ENCODE measurements at places on chromosomes 1 and 21.

DNA sequence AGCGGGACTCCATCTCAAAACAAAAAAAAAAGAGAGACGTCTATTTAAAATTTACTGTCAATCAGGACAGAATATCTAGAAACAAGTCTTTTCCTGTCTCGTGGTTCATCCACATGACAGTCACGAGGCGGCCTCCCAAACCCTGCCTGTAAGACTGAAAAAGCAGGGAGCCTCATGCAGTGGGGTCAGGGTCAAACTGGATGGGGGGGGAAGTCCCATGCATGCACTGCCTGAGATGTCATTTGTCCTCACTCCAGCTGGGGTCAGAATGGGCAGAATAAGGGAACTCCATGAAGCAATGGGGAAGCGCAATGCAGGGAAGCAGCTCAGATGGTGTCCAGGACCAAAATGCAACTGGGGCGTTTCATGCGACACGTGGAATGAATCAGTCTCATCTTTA lies 85.5 kb downstream of the PIK3CD start:
- no peak for DNase-seq

DNA sequence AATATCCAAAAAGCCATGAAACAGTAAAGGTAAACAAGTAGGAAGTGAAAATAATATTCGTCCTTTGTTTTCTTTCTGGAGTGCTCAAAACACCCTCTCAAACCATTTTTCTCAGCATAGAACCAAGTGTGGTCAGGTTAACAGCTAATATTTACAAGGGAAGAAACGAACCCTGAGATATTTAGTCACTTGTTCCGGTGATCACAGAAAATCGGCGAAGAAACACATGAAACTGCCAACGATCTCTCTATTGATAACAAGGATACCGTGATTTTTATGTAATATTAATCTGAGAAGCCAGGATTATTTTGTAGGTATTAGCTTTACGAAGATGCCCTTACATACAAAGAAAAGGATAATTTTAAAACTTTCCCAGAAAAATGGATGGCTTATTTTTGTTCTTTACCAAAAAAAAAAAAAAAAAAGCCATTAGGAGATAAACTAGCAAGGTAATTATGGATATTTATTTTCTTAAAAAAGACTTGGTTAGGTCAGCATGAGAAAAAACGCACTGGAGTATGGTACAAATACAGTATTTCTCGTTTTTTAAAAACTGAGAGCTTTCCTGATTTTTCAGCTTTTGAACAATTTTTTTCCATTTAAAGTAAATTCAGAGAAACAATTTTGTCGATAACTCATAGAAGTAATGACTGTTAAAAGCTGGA lies 107.3 kb upstream of the HNRNPU start:
- DNase-seq: no peak

- DNase-seq: no peak
Measured at GRCh38 chr1:42143896-42144710, 9.1 kb upstream of the GUCA2B start.

DNA sequence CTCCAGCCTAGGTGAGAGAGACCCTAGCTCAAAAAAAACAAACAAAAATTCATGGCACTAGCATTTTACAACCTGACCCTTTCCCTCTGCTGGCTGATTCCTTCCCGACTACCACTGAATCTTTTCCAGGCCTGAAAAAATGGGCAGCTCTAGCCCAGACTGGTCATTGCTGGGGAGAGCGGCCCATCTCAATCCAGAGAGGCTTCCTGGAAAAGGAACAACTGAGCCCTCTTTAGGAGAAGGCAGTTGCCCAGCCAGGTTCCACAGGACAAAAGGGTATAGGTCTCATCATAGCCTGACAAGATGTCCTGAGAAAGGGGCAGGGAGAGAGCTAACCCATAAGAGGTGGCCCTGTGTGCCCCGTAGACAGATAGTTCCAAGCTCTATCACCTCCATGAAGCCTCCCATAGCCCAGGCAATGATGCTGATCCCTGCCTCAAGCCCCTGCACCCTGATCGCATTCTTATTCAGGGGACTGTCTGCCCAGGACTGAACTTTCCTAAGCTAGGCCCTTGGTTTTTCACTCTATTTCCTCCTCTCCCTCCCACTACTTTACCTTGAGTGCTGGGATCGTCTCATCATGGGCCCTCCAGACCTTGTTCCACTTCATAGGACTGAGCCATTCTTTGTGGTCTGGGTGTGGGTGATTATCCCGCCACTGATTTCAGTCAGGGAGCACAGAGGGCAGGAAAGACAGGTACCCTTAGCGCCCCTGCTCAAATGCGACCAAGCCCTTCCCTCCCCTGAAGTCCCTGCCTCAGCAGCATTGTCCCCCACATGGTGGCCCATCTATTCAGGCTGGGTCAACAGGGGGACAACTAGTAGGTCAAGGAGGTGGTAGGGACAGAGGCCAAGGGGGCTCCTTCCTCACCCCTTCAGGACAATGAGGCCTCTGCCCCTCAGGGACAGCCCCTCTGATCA lies 18.2 kb downstream of the RHBG start:
- DNase-seq: no peak

DNA sequence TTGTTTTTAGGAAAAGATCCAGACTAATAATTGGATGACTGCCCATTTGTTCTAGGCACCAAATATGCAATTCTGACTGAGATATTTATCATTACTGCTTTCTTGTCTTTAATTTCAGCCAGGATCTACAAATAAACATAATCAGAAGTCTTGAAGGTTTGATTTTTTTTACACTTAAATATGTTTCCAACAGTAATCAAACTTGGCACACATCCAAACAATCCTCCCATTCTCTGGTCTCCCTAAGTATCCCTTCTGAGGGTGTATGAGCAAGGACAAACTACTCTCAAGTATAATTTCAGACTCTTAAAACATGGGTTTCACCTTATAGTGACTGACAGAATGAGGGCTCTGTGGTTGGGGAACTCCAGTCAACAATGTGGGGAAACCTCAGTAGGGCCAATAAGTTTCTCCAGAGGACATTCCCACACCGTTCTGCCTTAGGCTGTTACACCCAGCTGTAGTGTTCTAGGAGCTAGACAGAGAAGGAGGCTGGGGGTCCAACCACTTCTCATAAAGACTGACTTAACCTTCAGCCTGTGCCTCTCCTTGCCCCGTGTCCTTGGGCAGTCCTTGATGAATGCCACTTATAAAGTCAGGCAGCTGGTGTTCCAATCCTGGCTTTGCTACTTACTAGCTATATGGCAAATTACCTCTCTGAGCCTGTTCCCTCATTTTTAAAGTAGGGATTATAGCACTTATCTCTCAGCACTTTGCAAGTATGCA lies 1.5 kb upstream of the PALMD start:
- no peak for DNase-seq

GRCh38 chr1:235023711-235024439 lies 104.8 kb downstream of the TOMM20 start:
- no peak for DNase-seq

- DNase-seq: no peak
Measured at GRCh38 chr1:9822897-9823692, 670 bp downstream of the CLSTN1 start.

- peak; percentile 82 for DNase-seq
Measured at GRCh38 chr1:202130816-202131522, 8.3 kb downstream of the GPR37L1 start.

DNA sequence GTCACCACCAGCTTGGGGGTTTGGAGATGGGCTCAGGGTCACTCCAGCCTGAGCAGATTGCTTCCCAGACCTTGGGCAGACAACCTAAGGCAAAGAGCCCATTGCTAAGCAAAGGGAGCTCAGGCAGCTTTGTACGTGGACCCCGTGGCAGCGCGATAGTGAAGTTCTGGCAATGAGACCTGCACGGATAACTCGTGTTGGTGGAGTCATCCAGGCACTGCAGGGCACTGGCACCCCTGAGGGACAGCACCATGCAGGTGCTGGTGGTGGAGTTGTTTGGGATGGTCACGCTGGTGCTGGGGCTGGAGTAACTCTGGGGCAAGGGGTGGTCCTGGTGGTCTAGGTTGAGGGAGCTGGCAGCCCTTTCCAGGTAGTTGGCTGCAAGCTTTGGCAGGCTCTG lies 13.6 kb upstream of the HSPG2 start:
- no peak for DNase-seq

- no peak for DNase-seq
Measured at GRCh38 chr1:35461966-35462651, 95.1 kb downstream of the KIAA0319L start.

GRCh38 chr21:33317786-33318486 lies 6.8 kb upstream of the IFNAR1 start:
- DNase-seq: no peak

- DNase-seq: no peak
Measured at GRCh38 chr1:183720028-183720427, 66.9 kb upstream of the APOBEC4 start.

DNA sequence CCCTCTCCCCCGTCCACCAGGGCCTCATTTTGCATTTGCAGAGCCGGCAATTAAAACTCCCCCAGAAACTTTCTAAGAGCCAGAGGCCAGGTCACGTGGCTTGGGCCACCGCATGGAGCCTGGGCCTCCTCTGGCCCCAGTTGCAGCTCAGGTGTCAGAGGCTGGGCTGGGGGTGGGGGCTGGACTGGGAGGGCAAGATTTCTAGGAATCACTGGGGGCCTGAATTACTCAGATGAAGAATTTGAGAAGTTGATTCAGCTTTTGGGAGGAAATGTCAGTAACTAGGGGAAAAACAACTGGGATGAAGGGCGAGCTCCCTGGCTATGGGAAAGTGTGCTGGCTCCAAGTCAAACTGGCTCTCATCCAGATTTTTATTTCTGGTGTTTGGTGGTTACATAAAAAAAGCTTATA lies 151.0 kb downstream of the CDC7 start:
- no peak for DNase-seq

DNA sequence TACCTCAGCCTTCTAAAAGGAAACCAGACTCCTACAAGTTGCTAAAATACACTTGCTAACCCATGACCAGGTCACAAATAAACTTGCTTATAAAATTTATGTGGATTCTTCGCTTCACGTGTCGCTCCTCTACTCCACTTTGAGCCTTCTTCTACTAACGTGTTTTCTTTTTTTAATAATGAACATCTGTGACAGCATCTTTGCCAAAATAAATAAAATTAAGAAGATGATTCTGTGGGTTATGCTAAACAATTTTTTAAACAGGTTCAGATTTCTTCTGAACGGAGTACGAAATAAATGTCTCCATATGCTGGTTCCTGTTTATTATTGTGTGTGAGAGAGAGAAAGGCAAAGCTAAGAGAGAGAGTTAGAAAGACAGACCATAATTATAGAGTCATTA lies 735.8 kb downstream of the LTN1 start:
- DNase-seq: no peak

DNA sequence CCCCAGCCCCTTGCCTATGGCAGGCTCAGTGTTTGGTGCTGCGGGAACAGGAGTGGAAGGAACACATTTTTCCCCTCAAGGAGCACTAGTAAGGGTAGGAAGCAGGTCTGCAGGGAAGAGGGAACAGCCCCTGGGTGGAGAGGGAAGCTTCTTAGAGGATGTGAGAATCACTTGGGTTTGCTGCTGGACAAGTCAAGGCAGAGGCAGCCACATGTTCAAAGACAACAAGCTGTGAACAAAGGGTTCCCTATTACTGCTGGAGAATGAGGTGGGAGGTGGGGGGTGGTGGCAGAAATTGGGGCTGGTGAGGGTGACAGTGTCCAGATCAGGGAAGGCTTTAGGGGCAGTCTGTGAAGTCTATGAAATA lies 24.8 kb upstream of the CITED4 start:
- no peak for DNase-seq

- no peak for DNase-seq
Measured at GRCh38 chr21:33924766-33925100, 9.1 kb upstream of the ATP5PO start.

- DNase-seq: no peak
Measured at GRCh38 chr1:119011116-119011515, 23.0 kb upstream of the TBX15 start.

- no peak for DNase-seq
Measured at GRCh38 chr1:12078938-12079861, 16.1 kb downstream of the TNFRSF8 start.

- no peak for DNase-seq
Measured at GRCh38 chr1:31562707-31563360, 13.5 kb upstream of the TINAGL1 start.

- DNase-seq: no peak
Measured at GRCh38 chr21:46129846-46130651, 25.3 kb downstream of the FTCD start.

DNA sequence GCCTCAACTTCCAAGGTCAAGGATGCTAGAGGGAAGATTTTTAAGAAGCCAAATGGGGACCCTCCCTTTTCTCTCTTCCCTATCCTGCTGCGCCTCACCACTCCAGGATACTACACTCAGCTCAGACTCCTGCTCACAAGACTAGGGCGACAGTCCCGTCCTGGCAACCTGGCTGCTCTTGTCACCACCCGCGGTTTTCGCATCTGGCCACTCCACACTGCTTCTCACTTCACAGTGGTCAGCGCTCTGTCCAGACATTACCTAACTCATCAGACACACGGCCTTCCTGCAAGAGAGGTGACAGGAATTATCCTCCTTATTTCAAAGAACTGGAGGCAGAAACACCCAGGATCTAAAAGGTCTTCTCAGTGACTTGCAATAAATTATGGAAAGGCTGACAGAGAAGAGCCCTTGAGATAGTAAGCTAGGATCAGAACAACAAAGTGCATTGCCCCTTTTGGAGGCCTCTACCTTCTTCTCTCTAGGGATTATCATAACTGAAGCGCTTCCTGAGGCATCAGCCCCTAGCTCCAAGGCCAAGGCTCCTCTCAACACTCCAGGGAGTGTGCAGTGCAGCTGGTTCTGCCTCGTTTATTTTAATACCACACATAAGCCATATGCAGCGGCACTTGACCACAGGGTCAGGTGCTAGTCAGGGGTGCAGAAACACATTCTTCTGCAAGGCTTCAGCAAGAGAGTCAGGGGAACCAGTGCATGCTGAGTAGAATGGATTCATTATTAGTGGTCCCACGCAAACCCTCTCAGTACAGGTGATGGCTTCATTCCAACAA lies 41.9 kb downstream of the ASTN1 start:
- DNase-seq: no peak

DNA sequence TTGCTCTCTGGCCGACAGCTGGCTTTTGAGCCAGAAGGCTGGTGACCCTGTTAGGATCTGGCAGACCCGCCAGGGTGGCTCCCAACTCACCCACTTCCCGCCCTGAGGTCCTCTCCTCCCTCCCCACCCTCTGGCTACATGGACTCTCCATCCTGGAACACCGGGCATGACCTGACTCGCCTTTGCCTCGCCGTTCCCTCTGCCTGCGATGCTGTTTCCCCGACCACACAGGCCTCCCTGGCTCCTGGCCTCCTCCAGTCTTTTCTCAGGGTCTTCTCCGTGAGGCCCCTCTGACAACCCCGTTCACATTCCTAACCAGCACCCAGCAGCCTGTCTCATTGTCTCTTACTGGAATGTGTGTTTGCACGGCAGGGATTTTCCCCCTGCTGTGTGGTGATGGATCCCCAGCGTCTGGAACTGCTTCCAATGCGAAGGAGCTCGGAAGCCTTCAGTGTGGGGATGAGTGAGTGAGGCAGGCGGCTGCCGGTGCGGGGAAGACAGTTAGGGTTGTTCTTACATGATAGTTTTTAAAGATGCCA lies 46.0 kb upstream of the POFUT2 start:
- DNase-seq: no peak

DNA sequence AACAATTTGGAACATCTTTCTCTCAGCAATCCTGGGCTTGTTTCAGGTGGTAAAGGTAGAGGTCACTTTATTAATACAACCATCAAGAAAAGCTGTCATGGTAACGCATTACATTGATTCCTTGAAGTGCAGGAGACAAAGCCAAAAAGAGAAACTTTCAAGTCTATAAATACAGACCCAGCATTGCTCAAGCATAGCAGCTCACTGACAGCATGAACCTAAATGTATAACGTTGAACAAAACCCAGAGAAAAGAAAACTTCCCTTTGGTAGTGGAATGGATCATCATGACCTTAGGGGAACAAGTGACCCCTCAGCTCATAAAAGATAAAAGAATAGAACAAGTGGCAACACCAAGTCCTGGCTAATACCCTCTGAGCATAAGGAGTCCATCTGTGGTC lies 332.2 kb downstream of the NTNG1 start:
- no peak for DNase-seq

All from anterior cingulate cortex (tissue), 58 donors.